Dermis blood vessel endothelial cell (primary cell): ENCODE measurements at places on chromosomes 5 and 9. TPM values are rescaled to one million over a fixed set of nuclear protein-coding genes. Genes with fewer than 3 reads are reported as not detected.

DNA sequence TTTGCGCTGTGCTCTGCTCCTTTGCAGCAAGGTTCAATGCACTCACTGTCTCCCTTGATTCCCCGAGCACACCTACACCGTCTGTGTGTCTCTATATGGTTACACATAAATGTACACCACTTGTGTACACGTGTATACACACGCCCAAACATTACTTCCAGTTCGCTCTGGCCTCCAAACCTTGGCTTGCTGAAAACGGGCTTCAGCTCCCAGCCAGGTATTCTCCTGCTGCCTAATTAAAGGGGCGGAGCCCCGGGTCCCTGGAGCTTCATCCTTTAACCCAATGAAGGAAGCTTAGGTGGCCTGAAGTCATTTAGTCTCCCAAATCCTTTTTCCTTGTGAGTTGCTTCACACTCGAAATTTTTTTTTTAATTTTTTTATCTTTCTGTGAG, 4.6 kb downstream of the ISL1 start:
- DNase-seq, result no peak

Gene PDGFRB
- total RNA-seq, result 9.9 and 17.0 TPM in 2 replicates

DNA sequence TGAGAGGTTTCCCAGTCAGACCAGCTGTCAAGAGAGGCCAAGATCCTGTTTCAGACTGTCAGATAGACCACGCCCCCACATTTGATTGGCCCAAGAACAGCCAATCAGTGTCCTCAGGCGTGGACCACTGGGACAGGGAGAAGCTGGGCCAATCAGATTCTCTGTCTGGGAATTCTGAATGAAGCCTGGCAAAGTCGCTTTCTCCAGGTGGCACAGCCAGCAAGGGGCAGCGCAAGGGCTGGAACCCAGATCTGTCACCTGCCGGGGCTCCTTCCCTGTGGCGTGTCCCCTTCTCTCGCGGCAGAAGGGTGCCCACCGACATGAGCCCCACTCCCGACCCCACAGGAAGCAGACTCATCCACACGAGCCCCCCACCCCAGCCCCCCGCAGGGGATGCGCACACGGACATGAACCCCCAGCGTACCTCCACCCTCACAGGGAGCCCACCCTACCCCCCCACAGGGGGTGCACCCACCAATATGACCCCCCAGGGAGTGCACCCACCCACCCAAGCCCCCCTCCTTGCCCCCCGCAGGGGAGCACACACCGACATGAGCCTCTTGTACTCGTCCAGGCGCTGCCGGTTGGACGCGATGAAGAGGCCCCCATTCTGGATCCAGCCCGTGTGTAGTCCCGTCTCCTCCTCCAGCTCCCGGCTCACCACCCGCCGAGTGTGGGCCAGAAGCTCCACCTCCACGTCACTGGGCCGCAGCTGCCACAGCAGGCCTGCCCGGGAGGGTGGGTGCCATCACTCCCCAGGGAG, 6.1 kb downstream of the SARDH start:
- DNase-seq, result peak; percentile 60

Gene TRAF1
- 1.1 and 4.4 TPM in 2 replicates for total RNA-seq
